ENCODE measurements at places on chromosomes 16 and 17.
A peak's percentile ranks its signal among the peaks of the same experiment; 100 is the strongest.

DNA sequence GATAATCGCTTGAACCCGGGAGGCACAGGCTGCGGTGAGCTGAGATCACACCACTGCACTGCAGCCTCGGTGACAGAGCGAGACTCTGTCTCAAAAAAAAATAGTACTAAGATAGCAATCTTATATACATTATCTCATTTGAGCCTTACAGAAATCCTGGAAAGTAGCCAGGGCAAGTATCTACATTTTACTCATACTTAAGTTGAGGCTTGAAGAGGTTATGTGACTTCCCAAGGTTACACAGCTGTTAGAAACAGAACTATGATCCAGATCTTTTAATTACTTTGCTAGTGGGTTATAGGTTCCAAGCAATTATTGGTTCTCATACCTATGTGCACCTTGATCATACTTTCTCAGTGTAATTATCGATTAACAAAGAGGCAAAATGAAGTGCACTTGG, 15.4 kb downstream of the C17orf78 start:
- DNase-seq: no peak

DNA sequence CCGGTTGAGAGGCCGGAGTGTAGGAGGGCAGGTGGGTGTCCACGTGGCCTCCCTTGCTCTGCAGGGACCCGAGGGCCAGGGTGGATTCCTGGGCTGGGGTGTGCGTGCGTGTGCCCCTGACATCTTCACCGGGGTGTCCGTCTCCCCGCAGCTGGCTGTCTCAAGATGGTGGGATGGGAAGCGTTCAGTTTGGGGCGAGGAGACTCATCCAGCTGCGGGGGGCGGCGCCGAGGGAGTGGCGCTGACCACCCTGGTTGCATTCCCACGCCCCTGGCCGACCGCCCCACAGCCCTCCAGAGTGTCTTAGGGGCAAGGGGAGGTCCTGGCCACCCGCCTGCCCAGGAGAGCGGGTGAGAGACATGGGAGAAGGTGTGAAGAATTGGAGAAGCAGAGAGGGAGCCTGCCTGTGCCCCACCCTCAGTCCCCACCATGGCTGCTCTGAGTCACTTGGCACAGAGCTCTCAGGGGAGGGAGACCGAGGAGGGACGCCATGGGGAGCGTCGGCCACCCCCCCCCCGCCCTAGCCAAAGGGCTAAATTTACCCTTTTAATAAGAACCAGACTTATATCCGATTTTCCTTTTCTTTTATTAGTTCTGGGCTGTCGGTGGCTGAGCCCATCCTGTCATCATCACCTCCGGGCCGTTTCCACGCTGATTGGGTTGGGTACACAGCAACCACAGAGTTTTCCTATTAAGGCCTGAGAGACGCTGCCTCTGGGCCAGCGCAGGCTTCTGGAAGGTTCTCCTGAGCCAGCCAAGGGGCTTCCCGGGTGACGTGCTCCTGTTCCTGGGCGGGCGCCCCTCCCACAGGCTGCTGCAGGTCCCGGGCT, 22.0 kb downstream of the BAHCC1 start:
- DNase-seq: no peak

DNA sequence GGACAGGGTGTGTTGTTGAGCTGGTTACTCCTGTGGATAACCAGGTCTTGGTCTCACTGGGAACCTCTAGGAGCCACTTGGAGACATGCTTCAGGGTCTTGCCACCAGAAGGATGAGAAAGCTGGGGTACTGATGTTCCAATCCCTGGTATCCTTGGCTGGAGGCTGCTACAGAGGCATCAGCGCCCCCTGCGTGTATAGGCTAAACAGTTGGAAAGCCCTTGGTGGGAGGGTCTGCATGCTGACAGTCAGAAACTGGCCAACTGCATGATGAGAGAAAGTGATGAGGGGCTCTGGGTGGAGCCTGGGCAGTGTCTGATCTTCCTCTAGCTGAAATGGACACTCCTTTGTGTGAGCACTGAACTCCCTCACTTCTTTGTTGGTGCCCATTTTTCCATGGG, 536.9 kb downstream of the XYLT1 start:
- DNase-seq: no peak

DNA sequence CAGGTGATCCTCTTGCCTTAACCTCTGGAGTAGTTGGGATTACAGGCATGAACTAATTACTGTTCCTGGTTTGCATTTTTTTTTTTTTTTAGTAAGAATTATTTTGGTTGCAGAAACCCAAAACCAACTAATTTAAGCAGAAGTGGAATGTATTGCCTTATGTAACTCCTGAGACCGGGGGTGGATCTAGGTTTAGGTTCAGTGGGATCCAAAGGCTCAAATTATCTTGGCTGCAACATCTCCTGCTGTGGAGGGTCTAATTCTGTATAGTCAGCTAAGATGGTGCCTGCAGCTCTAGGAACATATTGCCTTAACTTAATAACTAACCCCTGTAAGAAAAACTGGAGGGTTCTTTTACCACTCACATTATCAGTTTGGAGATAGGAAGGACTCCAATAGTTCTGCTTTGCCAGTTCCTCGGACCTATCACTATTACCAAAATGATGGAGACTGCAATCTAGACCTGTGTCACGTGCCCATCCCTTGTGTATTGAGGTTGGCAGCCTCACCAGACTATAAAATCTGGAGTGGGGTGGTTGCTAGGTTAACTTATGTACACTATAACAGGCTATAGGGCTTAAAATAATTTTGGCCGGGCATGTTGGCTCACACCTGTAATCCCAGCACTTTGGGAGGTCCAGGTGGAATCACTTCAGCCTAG, 8.5 kb downstream of the SNTB2 start:
- DNase-seq: no peak

- no peak for DNase-seq
These were observed 3.3 kb downstream of the VAT1 start for GRCh38 chr17:43018932-43019331.

DNA sequence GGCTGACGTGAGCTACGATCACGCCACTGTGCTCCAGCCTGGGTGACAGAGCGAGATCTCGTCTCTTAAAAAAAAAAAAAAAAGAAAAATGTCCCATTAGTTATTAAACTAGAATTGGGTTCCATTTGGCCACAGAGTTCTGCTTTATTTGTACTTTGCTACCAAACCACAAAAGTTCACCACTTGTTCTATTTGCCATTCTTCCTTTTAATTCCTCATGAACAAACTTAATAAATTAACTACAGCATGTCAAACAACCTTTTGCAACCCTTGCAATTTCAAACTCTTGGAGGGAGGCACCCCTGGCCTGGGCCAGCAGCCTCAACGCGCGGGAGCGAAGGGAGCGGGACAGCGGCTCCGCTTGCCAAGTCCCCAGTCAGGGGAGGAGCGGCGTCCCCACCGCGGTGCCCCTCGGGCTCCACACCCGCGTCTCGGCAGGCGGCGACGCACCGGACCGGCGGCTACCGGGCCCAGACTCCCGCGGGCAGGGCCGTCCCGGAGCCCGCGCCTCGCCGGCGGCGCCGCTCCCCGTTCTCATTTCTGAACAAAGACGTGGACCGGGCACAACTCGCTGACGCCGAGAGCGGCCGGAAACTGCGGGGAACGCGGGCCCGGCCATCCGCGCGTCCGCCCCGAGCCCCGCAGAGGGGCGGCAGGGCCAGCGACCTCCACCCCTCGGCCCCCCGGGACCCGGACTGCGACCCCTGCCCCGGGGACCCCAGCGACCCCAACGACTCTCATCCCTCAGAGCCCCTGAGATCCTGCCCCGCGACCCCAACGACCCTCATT, 775 bp downstream of the CYTH1 start:
- DNase-seq: no peak

DNA sequence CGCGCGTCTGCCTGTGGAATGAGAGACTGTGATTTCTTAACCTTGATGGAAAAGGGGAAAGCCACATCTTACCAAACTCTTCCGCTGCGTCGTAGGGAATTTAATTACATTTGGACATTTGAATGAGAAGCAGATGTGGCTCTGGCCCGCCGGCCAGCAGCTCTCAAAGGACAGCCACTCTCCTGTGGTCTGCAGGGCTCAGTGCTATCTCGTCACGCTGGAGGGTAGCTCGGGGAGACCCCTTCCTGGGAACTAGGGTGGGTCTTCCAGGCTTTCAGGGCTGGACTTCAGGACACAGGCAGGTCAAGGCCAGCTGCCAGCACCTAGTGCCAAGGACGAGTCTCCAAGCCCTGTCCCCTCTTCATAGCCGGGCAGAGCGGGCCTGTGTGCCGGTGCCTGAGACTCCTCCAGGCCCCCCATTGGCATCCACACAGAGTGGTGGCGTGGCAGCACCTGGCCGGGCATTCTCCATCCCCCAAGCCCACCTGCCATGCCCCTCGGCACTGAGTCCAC, 15.9 kb upstream of the TBX2 start:
- DNase-seq: no peak

DNA sequence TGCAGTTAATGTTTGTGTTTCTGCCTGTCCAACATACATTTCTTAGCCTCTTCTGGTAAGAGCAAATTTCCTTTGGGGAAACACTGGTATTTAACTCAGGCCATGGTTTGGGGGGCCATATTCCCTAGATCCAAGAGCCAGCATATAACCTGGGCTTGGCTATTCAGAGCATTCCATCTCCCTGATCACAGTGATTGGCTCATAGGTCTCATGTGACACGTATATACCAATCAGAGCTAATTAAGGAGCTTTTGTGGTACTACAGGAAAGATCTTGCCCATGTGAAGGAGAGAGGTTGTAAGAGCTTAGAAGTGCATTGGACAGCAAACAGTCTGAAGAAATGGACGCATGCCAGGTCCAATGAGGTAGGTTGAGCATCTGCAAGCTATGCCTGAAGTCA, 33.4 kb upstream of the GPR139 start:
- DNase-seq: no peak

DNA sequence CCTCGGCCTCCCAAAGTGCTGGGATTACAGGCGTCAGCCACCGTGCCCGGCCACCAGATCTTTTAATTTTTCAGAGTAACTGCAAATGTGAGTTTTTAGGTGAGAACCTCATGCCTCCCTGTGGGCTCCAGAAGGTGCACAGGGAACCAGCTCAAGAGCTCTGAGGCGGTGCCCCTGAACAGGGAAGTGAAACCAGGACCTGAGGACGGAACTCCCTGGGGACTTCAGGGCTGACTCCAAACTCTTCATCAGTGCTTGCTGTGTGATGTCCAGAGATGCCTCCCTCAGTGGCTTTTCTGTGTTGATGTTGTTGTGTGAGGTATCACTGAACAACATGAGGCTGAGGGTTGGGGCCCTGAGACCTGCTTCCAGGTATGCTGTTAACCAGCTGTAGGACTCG, 23.8 kb downstream of the SLC12A3 start:
- DNase-seq: no peak

- DNase-seq: no peak
These were observed 337.0 kb downstream of the HAPSTR1 start for GRCh38 chr16:9428355-9429005.

- DNase-seq: no peak
These were observed 1.3 kb downstream of the GNAO1 start for GRCh38 chr16:56192635-56192945.

DNA sequence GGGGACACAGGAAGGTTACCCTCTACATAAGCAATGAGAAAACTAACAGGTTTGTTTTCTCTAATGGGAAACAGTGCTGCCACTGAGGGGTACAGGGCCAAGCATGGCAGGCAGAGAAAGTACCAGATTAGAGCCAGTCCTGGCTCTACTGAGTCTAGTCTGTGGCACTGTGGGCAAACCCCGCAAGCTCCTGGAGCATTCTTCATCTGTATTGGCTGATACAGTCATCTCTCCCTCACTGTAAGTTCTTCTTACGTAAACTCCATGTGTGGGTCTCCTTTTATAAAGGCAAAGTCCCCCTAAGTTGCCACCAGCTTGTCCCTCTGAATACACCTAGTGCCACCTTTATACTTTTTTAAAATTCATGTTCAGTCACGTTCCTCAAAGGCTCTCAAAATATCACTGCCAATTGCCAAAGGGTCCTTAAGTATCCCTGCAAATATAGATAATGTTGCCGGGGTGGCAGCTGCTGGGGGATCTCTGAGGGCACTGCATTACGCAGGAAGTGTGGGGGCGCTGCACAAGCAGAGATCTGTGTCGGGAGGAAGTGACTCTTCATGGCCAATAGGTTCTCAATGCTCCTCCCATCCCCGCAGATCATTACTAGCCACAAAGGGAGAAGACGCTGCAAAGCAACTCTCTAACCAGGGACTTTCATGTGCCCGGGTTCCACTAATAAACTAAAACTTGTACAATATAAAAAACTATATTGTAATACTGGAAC, 18.8 kb downstream of the XPO6 start:
- DNase-seq: peak; percentile 87

GRCh38 chr17:28488533-28489276, 15.3 kb downstream of the SLC13A2 start:
- DNase-seq: no peak

DNA sequence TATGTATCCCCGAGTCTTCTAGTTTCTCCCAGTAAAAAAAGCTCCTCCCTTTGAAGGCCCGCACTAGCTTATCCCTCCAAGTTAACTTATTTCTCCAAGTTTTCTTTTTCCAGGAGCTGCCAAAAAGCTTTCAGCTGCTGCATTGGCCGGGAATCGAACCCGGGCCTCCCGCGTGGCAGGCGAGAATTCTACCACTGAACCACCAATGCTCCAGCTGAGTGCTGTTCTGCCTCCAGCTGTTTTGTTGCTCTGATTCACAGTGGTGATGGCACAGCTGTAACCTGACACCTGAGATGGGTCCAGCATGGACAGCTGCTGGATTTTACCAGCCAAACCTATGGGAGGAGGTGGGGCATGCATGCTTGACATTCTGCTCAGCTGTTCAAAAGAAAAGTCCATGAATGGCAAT, 22.1 kb downstream of the VAC14 start:
- DNase-seq: no peak

DNA sequence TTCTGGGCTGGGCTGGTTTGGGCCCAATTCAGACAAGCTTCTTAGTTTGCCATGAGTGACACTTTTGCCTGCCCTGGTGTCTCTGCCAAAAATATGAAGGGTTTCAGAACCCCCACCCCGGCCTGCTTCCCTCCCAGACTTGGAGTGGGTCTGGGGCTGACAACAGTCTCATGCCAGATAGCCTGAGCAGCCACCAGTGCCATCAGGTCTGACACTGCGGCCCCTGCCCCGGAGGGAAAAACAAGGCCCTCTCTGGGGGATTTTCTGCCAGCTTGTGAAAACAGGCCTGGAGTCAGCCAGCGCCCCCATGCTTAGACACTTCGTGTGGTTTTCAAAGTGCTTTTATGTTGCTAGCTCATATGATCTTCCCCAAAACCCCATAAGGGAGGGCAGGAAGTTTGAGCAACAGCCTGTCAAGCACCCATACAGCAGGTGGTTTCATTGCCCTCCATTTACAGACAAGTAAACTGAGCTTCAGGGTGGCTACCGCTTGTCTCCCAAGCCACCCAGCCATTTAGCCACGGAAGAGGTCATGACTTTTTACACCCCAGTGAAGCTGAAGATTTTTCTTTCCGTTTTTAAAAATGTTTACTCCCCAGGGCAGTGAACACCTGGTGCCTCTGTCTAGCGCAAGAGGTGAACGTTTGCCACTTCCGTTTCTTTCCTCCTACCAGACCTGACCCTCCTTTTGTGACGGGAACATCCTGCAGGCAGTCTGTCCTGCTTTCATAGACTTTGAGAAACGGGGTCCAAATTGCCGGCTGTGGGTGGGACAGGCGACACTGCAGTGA, 300.6 kb downstream of the SEC14L1 start:
- DNase-seq: peak; percentile 70

GRCh38 chr17:45294506-45294905, 22.3 kb downstream of the MAP3K14 start:
- DNase-seq: no peak

Measured in T-cell (primary cell).